ENCODE measurements at places on chromosomes 5 and 9.
A peak's percentile ranks its signal among the peaks of the same experiment; 100 is the strongest.

GRCh38 chr5:41874512-41875060, 4.4 kb upstream of the OXCT1 start:
- DNase-seq: no peak

DNA sequence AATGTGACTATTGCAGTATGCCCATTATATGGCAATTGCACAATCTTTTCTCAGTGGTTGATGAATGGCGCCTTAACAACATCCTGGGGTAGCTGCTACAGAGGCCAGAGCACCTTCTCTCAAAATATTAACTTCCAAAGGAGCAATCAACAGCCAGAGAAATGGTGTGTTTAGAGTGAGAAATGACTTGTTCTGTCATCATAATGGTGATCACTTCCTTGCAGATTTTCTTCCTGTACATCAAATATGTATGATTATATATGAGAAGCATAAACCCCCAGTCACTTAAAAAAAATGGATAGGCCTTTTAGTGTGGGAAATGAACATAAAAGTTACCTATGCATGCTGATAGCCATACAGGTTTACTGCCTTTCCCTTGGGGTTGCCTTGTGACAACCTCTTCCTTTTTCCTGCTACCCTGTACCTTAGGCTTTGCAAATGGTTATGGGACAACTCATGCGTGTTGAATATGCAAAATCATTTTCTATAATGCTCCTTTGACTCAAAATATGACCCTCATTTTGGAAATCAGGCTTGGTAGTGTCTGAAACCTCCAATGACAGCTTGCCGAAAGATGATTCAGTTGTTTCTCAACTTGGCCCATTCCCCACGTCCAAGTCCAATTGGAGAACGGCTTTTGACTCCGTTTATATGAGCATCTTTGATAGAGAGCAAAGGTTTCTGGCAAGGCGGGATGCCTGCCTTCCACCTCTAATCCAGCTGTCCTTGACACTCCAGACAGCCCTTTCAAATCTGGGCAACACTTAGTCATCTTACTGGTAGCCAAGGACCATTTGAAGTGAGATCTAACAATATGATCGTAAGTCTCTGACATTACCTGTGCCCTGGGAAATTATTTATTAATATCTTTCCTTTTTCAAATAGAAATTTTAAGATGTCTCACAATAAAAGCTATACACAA, 69.3 kb downstream of the SLC1A1 start:
- no peak for DNase-seq

DNA sequence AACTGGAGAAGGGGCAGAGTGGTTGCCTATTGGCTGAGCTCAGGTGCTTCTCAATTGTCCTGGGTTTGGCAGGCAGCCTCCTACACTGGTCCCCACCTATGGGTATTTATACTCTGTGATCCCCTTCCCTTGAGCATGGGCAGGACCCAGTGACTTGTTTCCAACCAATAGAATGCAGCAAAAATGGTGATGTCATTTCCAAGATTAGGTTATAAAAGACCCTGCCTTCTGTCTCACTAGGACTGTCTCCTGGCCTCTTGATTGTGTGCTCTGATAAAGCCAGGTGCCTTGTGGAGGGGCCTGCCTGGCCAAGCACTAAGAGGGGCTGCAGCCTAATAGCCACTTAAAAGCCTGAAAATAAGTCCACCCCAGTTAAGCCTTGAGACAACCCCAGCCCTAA, 76.1 kb downstream of the MSX2 start:
- no peak for DNase-seq

DNA sequence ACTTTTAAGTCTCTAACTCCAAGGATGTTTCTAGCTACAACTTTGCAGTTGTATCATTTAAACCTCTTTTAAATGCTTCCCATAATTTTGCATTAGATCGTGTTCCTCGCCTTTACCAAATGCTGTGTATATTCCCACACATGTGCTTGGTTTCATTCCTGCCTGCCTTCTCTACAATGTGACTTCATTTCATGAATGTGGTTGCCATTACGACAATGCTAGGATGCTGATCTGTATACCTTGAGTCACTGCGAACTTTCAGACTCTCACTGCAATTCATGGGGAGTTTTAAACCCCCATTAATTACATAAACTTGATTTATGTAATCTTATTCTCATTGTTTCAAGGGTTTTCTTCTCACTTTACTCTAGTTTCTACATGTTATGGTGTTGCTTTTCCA, 50.3 kb downstream of the UBE2QL1 start:
- no peak for DNase-seq

- DNase-seq: peak; percentile 93
Observed at GRCh38 chr5:139985733-139986132, 57.4 kb downstream of the NRG2 start.

DNA sequence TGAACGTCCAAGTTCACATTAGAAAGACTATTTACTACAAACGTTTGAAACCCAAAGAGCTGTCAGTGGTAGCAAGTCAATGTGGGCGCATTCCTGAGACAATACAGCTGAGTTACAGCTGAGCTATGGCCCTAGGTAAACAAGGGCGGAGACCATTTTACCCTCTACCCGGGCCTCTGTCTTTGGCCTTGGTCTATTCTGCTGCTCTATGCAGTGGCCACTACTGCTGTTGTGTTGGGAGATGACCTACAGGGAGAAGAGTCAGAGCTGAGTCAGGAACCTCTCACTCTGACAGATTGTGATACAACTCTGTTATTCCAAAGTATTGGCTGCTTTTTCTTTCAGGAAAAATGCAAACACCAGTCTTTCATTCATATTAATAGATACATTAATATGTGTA, 700.6 kb downstream of the SEMA5A start:
- DNase-seq: no peak

GRCh38 chr9:89714321-89714720, 109.5 kb downstream of the GADD45G start:
- DNase-seq: no peak

DNA sequence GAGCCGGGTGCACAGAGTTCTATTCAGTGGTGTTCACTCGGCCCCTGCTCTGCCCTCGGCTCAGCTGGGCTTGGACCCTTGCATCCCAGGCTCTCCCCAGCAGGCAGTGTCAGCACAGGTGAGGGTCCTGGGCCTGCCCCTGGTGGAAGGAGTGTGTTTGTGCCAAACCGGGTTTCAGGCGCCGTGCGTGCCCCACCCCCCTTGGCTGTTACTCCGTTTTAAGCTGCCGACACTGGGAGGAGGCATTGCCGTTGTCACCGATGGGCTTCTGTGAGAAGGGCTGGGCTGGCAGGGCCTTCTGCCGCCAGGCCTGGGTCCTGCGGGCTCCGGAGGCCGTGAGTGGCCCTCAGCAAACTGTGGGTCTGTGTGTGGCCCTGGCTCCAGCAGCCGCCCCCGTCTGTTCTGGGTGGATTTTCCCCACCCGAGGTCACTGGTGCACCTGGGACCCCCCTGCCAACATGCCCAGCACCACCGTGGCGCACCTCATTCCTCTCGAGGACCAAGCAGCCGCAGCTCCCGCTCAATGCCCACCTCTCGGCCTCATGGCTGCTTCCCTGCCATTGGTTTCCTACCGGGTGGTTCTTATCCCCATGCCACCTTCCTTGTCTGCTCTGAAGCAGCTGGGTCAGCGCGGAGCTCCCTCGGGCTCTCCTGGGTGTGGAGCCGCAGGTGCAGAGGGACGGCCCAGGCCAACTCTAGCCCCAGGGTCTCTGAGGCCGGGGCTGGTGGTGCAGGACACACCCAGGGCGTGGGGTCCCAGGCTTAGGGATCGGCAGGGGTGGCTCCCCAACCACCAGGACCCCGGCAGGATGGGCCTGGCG, 44.3 kb upstream of the EXOC3 start:
- DNase-seq: no peak

DNA sequence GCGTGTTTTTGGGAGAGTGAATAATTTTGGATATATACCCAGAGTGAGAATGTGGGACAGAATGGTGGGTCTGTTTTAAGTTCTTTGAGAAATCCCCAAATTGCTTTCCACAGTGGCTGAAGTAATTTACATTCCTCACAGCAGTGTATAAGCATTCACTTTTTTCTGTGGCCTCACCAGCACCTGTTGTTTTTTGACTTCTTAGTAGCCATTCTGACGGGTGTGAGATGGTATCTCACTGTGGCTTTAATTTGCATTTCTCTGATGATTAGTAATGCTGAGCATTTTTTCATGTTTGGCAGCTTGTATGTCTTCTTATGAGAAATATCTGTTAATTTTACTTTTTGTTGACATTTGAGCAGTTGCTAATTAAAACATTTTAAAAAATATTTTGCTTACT, 9.4 kb upstream of the SPATA31D1 start:
- DNase-seq: no peak

DNA sequence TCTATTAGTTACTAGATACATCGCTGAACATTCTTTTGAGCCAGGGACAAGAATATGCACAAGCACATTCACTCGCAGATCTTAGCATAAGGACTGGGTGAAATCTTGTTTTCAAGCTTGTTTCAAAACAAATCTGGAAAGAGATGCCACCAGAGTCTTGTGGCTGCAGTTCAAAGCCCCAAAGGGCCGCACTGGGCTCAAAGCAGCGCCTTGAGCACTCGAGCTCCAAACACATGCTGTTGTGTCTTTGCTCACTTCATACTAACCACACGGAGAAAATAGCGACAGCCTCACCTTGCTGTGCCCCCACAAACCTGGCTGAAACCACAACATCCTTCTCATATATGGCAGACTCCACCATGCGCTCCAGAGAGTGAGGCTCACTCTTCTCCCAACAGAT, 34.2 kb upstream of the IL7R start:
- no peak for DNase-seq

- no peak for DNase-seq
Observed at GRCh38 chr5:126166368-126166767, 256.8 kb upstream of the GRAMD2B start.

GRCh38 chr9:124707666-124708065, 63.4 kb downstream of the NR6A1 start:
- DNase-seq: no peak

- peak; percentile 52 for DNase-seq
Observed at GRCh38 chr5:74141053-74141452, 499.5 kb downstream of the ENC1 start.

DNA sequence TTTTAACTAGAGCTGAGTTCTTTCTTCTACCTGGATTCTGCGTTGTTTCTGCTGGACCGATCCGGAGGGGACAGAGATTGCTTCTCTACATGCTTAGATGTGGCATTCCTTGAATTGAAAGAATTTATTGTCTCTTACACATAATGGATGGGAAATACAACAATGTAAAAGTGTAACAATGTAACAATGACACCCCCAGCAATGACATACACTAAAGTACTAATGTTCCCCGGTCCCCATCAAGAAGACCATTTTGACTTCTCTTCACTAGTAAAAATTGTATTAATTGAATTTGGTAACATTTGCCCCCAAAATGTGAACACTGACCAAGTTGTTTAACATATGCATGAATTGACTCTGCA, 760.2 kb downstream of the TAF11L14 start:
- no peak for DNase-seq

GRCh38 chr5:43121913-43122484, 1.3 kb downstream of the ZNF131 start:
- peak; percentile 47 for DNase-seq

GRCh38 chr5:160423099-160423498, 1.4 kb downstream of the PTTG1 start:
- DNase-seq: no peak

DNA sequence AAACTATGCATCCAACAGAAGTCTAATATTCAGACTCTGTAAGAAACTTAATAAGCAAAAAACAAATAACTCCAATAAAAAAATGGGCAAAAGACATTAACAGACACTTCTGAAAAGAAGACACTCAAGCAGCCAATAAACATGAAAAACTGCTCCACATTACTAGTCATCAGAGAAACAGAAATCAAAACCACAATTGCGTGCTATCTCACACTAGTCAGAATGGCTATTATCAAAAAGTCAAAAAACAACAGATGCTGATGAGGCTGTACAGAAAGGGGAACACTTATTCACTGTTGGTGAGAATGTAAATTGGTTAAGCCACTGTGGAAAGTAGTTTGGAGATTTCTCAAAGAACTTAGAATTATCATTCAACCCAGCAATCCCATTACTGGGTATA, 101.2 kb upstream of the TRIM32 start:
- no peak for DNase-seq

GRCh38 chr9:4680173-4680525, 780 bp downstream of the CDC37L1 start:
- DNase-seq: no peak

GRCh38 chr5:132927355-132928061, 35.9 kb downstream of the AFF4 start:
- DNase-seq: no peak

- no peak for DNase-seq
Observed at GRCh38 chr9:110769667-110770066, 101.1 kb downstream of the MUSK start.

GRCh38 chr5:170606941-170607340, 103.1 kb downstream of the KCNIP1 start:
- DNase-seq: no peak

- no peak for DNase-seq
Observed at GRCh38 chr5:14608169-14608568, 26.6 kb downstream of the OTULINL start.

GRCh38 chr5:154673506-154673905, 81.7 kb upstream of the LARP1 start:
- DNase-seq: no peak

DNA sequence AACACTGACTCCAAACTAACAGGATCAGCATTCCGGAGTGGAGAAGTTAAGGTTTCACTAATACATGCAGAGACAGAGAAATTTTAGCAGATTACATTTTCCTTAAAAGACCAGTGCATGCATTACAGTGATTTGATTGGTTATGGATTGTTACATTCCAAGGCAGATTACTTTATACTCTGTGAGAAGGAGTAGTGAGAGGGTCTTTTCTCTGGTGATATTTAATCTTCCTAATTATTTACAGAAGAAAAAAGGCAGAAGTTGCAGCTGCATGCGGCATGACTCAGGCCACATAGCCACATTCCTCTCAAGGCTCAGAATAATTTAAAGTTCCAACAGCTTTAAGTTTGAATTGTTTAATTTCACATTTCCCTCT, 53.0 kb upstream of the PDZD2 start:
- DNase-seq: no peak

DNA sequence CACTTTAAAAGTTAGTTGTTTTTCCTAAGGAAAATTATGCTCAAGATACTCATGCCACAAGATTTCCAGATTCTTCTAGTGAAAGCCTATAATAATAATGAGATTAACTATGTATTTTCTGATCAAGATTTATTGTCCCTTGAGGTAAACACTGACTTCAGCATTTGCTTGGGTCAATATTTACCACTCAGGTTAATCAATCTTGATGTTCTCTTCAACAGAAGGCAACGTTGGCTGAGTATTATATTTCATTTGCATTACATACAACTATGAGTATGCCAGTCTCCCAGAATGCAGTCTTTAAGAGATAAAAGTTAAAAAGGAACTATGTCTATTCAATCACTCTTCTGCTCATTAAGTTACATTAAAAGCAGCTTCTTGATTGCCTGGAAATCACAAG, 115.6 kb downstream of the GPR21 start:
- no peak for DNase-seq

DNA sequence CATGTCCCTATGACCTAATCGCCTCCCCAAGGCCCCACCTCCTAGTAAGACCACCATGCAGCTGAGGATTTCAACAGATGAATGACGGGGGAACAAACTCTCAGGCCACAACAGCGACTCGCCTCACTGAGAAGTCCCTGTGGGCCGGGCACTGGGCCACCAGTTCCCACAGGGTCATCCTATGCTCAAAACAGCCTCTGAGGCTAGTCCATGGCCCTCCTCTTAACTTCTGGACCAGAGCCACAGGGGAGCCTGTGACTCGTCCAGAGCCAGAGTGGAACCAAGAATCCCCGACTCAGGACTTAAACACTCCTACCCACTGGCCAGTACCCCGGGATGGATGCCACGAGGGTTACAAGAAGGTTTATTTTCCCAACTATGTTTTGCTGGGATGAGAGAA, 12.3 kb downstream of the GFPT2 start:
- no peak for DNase-seq

GRCh38 chr5:66122379-66123034, 21.6 kb upstream of the SREK1 start:
- DNase-seq: no peak

Data from kidney capillary endothelial cell (primary cell).